T47D (cell line): ENCODE measurements at places on chromosomes 2 and 18.

DNA sequence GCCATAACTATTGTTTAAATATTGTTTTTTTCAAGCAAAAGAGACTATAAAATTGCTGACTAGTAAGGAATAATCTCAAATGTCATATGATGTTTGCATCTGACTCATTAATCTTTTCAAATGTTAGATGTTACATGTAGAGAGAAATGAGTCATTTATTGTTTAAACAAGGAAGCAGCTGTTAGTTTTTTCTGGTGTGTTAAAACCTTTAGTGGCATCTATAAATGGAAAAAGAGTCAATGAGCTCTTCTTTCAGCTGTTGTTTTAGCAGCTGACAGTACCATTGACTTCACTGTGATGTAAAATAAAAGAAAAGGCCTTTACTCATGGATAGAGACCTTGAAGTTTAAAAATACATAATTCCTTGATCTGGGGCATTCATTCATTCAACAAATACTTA, 1.8 kb upstream of the KLHL41 start:
- DNase-seq: no peak

DNA sequence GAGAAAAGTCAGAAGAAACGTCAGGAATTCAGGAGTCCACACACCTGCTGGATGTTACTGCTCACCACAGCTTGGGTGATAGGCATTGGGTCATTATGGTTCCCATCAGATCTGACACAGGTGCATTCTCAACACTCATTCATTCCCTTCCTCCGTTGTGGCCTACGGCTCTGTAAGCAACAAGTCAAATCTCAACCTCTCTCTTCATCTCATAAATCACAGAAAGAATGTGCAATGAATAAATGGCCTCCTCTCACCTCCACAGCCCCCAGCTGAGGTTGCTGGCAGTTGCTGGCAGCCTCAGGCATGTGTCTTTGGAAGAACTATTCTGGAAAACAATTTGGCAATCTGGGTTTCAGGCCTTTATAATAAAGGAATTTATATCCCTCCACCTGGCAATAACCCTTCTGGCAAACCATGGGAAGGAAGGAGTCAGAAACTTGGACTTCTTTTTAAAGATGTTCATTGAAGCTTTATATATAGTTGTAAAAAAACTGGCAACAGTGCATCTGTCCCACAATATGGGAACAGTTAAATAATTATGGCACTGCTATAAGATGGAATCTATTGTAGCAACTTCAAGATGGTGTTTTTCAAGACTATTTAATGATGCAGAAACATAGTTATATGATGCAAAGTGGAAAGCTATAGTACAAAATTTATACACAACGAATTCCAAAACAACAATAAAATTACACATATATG, 175.4 kb downstream of the ANAPC1 start:
- DNase-seq: no peak

GRCh38 chr2:98637401-98638147, 29.2 kb downstream of the UNC50 start:
- DNase-seq: no peak

DNA sequence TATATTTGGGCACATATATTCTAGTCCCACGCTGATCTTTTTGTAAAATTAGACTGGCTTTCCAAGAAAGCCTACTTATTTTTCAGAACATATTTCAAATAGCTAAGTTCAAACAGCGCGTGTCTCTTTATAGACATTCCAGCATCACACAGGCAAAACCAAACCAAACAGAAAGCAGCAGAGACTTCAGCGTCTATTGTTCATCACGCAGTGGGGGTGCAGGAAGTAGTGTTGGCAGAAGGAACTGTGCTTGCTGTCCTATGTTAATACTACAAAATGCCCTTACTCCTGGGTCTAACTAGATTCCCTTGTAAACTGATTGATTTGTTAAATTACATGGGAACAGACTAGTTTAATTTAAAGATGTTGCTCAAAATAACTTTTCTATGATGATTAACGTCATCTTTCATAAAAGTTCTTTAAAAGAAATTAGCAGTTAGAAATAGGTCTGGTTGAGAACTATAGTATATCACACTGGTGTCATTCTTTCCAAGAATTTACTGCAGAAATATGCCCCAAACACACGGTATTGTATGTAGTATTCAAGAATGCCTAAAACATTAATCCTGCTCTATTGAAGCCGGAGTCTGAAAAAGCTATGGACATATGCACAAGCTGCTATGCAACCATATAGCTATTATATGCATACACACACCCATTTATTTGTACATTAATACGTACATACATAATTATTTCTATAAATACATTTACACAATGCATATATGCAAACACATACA, 436.3 kb downstream of the CBLN2 start:
- DNase-seq: no peak

- no peak for DNase-seq
Observed at GRCh38 chr18:36655930-36656329, 172.9 kb downstream of the TPGS2 start.

- no peak for DNase-seq
Observed at GRCh38 chr2:164711766-164712138, 90.5 kb upstream of the GRB14 start.

DNA sequence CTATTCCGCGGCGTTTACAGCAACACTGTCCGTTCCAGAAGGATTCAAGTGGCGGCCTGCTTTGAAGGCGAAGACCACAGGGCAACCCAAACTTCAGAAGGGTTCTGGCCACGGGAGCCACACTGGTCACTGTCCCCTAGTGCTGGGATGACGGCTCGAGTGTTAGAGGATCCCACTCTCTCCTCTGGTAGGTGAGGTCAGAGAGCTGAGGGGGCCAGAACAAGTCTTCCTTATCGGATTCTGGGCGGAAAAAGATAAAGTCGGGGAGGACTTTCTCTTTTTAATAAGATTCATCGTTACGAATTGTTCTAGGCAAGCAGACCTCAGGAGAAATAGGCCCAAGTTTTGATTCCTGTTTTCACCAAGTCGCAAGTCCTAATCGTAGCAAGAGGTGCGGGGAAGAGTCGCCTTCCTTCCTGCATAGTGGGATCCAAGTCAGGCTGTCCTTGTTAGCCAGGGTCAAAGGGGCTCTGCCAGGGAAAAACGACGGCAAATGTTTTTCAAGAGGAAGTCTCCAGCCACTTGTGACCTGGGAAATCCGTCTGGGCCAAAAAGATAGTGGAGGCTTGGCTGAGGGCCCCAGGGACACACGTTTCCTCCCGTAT, 864 bp upstream of the MYL12A start:
- no peak for DNase-seq

DNA sequence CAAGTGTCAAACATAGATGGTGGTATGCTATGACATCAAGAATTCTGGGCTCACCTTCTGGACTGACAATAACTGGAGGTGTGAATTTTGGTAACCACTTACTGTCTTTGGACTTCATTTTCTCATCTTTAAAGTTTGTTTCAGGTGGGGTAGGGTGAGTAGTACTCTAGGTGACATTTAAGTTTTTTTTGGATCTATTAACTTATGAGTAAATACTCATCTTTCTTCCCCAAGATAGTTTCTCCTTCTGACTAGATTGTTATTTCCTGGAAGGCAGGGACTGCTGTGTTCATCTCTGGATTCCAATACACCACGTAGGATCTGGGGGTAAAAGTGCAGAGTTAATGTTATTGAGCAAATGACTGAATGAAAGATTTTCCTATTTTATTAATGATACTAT, 55.9 kb downstream of the ICOS start:
- no peak for DNase-seq

DNA sequence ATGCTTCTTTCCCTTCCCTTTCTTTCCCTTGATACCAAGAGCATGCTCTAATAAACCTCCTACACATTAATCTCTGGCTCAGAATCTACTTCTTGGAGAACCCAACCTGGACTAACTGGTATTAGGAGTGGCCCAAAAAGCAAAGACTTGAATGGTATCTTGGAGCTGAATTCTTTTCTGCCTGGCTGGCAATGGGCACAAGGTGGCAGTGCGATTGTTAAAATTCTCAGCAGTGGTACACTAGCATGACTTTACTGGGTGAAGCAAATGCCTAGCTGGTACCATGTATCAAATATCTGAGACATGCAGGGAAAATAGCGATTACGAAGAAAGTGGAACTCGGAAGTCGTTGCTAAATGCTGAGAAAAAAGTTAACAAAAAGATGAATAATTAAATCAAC, 376.1 kb downstream of the XIRP2 start:
- peak; percentile 3 for DNase-seq

DNA sequence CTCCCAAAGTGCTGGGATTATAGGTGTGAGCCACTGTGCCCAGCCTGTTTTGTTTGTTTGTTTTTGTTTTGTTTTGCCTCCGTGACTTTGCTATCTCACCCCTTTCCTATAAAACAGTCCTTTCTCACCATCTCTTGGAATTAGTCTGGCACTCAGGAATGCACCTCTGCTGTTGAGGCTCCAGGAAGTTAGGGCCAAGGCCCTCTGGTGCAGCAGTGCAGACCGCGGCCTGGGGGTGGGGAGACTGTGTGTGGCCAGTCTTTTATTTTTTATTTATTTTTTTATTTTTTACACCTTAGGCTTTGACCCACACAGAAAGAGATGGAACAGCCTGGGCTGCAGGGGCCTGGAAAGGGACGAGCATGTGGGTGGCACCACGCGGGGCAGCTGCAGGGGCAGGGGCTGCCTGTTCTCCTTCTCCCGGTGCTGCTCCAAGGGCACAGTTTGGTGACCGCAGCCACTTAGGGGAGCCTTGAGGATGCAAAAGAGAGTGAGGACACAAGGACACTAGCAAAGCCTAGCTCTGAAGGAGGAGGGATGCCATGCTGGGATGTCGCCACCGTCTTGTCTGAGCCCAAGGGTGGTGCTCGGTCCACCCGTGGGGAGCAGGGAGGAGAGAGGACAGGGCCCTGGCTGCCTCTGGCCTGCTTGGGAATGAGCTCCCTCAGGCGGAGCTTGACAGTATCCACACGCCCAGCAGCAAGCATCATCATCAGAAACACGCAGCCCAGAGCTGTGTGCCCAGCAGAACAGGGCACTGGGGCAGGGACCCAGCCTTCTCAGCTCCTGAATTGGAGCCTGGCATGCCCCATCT, 19.4 kb upstream of the ALPI start:
- no peak for DNase-seq

- no peak for DNase-seq
Observed at GRCh38 chr2:206859330-206859739, 80.0 kb upstream of the CPO start.

DNA sequence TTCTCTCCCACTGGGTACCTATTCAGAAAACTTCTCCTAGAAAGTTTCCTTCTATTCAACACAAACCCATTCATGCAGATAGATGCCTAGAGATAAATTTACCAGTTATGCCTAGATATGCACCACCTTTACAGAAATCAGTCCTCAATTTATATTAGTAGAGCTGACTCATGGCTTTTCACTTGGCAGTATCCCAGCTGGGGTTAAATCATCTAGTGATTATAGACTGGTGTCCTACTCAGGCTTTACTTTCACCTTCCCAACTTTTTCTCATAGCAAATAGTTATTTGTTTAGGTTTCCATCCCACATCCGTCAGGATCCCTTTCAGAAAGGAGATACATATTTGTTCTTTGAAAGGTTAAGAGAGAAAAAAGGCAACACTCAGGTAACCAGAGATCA, 124.5 kb downstream of the AQP4 start:
- DNase-seq: no peak

DNA sequence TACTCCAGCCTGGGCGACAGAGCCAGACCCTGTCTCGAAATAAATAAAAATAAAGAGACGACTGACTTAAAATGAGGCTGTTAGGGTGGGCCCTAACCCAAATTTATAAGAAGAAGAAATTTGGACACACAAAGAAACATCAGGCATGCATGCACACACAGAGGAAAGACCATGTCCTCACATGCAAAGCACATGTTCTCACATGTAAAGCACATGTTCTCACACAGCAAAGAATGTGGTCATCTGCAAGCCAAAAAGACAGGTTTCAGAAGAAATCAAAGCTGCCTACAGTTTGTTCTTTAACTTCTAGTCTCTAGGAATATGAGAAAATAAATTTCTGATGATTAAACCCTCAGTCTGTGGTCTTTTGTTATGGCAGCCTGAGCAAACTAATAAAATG, 132.3 kb upstream of the CRIM1 start:
- no peak for DNase-seq

DNA sequence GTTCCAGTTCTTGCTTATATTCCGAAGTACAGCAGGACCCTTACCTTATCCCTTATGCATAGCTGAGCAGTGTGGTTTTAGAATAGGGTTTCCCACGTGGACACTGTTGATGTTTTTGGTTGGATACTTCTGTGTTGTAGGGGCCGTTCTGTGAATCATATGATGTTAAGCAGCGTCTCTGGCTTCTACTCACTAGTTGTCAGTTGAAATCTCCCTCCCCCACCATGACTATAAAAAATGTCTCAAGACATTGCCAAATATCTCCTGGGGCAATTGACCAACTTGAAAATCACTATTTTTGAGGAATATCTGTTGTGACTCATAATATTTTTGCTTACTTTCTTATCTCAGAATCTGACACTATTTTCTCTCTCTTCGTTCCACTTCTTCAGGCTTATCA, 713.7 kb downstream of the TSN start:
- DNase-seq: no peak
